ENCODE measurements at places on chromosomes 2 and 18. TPM values are rescaled to one million over a fixed set of nuclear protein-coding genes. Genes with fewer than 3 reads are reported as not detected.

DNA sequence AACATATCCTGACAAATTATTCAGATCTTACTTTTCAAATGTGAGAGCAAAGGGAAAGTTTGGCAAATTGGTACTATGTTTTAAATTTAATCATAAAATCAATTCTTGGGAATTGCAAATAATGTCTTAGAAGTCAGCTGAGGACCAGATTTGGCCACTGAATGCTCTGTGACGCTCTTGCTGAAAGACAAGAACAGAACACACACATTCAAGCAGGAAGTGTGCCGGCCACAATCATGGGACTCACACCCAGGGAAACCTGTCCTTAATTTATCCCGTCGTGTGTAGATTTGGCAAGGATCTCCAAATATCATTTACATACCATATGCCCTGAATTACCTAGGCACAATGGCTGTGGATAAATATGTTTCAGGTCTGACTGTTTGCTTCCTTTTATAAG is 253.1 kb downstream of the TCF4 start:
- DNase-seq, result peak; percentile 73
- H3K27ac ChIP-seq, result no peak overlapping the region
- H3K4me3 ChIP-seq, result no peak overlapping the region
- no peaks in the 10 kb centered on the region for H3K36me3 ChIP-seq

- no peak overlapping the region for H3K27ac ChIP-seq
- DNase-seq, result no peak
- no peak overlapping the region for H3K4me3 ChIP-seq
- no peaks in the 10 kb centered on the region for H3K27me3 ChIP-seq
- no peaks in the 10 kb centered on the region for H3K4me1 ChIP-seq
These were observed 63.3 kb downstream of the KCTD18 start for GRCh38 chr2:200446612-200447011.

- H3K36me3 ChIP-seq, result no peaks in the 10 kb centered on the region
- no peaks in the 10 kb centered on the region for H3K27me3 ChIP-seq
- H3K4me1 ChIP-seq, result peaks cover 14% of the 10 kb centered on the region
- no peak for DNase-seq
- no peak overlapping the region for H3K27ac ChIP-seq
These were observed 61.3 kb upstream of the TXNDC2 start for GRCh38 chr18:9824474-9824832.

The CENPO gene
- total RNA-seq, result 3.6 TPM

The VAPA gene
- total RNA-seq, result 176 TPM

The ZNG1B gene
- 29.1 TPM for total RNA-seq

The PAX3 gene
- 0.60 TPM for total RNA-seq

The LRATD1 gene
- 2.1 TPM for total RNA-seq

DNA sequence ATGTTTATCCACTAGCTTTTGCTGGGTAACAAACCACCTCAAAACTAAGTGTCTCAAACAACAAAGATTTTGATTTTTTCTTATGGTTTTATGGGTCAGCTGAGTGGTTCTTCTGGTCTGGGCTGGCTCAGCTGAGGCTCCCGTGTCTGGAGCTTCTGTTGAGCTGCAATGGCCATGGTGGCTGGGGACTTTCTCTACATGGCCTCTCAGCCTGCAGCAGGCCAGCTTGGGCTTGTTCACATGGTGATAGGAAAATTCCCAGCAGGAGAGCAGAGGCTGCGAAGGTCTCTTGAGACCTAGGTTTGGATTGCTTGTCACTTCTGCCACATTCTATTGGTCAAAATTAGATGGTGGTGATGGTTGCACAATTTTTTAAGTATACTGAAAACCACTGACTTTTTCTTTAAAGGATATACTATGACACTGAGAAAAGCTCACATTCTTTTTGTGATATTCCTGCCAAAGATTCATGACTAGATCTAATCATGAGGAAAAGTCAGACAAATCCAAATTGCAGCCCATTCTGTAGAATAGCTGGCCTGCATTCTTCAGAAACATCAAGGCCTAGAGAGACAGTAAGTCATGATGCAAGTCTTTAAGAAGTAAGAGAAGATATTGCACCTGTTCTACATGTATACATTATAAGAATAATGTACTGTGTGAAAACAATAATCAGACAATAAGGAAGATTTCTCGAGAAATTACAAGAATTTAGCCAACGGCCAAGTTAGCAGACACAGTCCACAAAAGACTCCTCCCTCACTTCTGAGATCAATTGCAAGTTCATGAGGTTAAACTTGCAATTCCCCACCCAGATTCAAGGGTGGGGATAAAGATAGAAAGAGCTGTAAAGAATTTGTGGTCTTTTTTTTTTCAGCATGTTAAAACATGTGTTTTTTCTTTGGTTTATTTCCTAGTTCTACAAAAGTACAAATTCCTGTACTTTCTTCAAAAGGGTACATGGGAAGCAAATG is 35.0 kb upstream of the IL1R2 start:
- H3K4me3 ChIP-seq, result no peak overlapping the region
- H3K4me1 ChIP-seq, result no peaks in the 10 kb centered on the region
- no peaks in the 10 kb centered on the region for H3K27me3 ChIP-seq
- H3K27ac ChIP-seq, result no peak overlapping the region
- no peaks in the 10 kb centered on the region for H3K36me3 ChIP-seq
- no peak for DNase-seq

The NOSTRIN gene
- total RNA-seq, result 45.3 TPM

GRCh38 chr18:41790687-41791086 is 164.3 kb upstream of the PIK3C3 start:
- H3K4me3 ChIP-seq, result no peak overlapping the region
- H3K4me1 ChIP-seq, result no peaks in the 10 kb centered on the region
- no peak for DNase-seq
- no peak overlapping the region for H3K27ac ChIP-seq
- H3K27me3 ChIP-seq, result no peaks in the 10 kb centered on the region

DNA sequence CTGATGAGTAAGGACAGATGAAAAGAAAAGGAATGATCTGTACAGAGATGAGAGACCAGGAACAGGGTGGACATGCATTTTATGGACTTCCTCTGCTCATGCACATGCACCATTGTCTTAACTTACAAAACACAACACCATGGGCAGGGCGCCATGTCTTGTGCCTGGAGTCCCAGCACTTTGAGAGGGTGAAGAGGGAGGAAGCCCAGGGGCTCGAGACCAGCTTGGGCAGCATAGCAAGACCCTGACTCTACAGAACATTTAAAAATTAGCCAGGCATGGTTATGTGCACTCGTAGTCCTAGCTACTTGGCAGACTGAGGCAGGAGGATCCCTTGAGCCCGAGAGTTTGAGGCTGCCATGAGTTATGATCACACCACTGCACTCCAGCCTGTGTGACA is 86.9 kb downstream of the ZFP36L2 start:
- H3K27me3 ChIP-seq, result no peaks in the 10 kb centered on the region
- no peak overlapping the region for H3K4me3 ChIP-seq
- H3K4me1 ChIP-seq, result no peaks in the 10 kb centered on the region
- DNase-seq, result peak; percentile 46

DNA sequence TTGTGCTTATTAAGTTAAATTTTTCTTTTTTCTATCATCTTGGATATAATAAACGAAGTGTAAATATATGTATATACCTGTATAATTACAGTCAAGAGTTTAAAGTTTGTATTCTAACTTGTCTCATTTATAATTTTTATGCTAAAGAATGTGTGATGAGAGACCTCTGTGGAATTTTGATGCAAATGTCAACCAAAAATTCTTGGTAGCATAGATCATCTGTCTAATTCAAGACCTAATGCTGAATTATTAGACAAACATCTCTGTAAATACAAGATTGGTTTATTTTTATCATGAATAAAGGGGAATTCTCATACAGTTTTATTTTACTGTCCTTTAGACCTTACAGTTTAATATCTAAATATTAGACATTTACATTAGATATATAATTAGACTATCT is 149.2 kb upstream of the VWC2L start:
- H3K27me3 ChIP-seq, result no peaks in the 10 kb centered on the region
- H3K4me3 ChIP-seq, result no peak overlapping the region
- no peaks in the 10 kb centered on the region for H3K4me1 ChIP-seq
- no peak overlapping the region for H3K27ac ChIP-seq

- H3K27me3 ChIP-seq, result no peaks in the 10 kb centered on the region
- no peak for DNase-seq
- no peaks in the 10 kb centered on the region for H3K36me3 ChIP-seq
- H3K4me3 ChIP-seq, result no peak overlapping the region
- no peak overlapping the region for H3K27ac ChIP-seq
- no peaks in the 10 kb centered on the region for H3K4me1 ChIP-seq
These were observed 15.4 kb upstream of the SLC9A2 start for GRCh38 chr2:102603904-102604303.

- no peaks in the 10 kb centered on the region for H3K27me3 ChIP-seq
- no peaks in the 10 kb centered on the region for H3K4me1 ChIP-seq
- H3K4me3 ChIP-seq, result no peak overlapping the region
- no peak for DNase-seq
- no peaks in the 10 kb centered on the region for H3K36me3 ChIP-seq
These were observed 12.8 kb upstream of the CCDC85A start for GRCh38 chr2:56170988-56171387.

The PPM1B gene
- 75.6 TPM for total RNA-seq

GRCh38 chr2:78541451-78542267 is 483.8 kb upstream of the REG3G start:
- no peaks in the 10 kb centered on the region for H3K27me3 ChIP-seq
- no peak overlapping the region for H3K4me3 ChIP-seq
- H3K4me1 ChIP-seq, result no peaks in the 10 kb centered on the region
- DNase-seq, result no peak
- H3K36me3 ChIP-seq, result no peaks in the 10 kb centered on the region
- no peak overlapping the region for H3K27ac ChIP-seq

The TMEM178A gene
- total RNA-seq, result 5.0 TPM

- no peaks in the 10 kb centered on the region for H3K4me1 ChIP-seq
- no peak overlapping the region for H3K27ac ChIP-seq
- no peaks in the 10 kb centered on the region for H3K36me3 ChIP-seq
- H3K27me3 ChIP-seq, result no peaks in the 10 kb centered on the region
- H3K4me3 ChIP-seq, result no peak overlapping the region
These were observed 61.8 kb downstream of the RFTN2 start for GRCh38 chr2:197613509-197613987.

The NT5C1B gene
- not detected for total RNA-seq

The C2orf66 gene
- total RNA-seq, result 0.19 TPM

- no peak overlapping the region for H3K27ac ChIP-seq
- no peaks in the 10 kb centered on the region for H3K36me3 ChIP-seq
- H3K4me1 ChIP-seq, result no peaks in the 10 kb centered on the region
- H3K27me3 ChIP-seq, result no peaks in the 10 kb centered on the region
- no peak for DNase-seq
- no peak overlapping the region for H3K4me3 ChIP-seq
These were observed 304.9 kb downstream of the STK39 start for GRCh38 chr2:167942366-167943081.

The EGR4 gene
- not detected for total RNA-seq

The CDK5R2 gene
- not detected for total RNA-seq

DNA sequence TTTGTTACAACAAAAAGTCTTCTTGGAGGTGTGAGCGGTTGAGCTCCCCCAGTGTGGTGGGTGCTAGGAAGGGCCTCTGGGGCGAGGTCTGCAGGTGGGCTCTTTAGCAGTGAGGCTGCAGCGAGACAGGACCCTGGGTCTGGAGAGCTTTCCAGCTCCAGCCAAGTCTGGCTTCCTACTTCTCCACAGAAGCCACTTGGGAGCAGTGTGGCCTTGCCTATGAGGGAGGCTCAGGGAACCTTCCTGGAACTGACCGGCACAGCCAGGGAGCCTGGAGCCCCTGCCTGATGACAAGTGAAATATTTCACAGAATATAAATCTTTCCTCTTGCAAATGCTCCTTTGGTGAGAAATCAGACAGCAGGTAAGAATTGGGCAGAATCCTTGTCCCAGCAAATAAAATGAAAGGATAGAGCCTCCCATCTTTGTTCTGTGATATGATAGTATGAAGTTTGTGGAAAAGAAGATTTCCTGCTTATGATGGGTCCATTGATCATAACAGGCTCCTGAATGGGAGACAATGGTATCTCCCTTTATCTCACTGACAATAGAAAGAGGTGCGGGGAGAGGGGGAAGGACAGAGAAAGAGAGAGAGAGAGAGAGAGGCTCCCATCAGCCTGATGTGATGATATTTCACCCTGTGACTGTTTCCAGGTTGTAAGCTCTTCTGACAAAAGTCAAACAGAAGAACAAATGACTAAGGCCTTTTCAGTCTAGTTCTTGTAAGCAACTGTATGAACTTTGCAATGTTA is 289.8 kb upstream of the SPRED2 start:
- no peaks in the 10 kb centered on the region for H3K36me3 ChIP-seq
- no peak overlapping the region for H3K27ac ChIP-seq
- no peaks in the 10 kb centered on the region for H3K4me1 ChIP-seq
- no peak for DNase-seq

The EFR3B gene
- 1.3 TPM for total RNA-seq

The TRAF3IP1 gene
- total RNA-seq, result 21.0 TPM

DNA sequence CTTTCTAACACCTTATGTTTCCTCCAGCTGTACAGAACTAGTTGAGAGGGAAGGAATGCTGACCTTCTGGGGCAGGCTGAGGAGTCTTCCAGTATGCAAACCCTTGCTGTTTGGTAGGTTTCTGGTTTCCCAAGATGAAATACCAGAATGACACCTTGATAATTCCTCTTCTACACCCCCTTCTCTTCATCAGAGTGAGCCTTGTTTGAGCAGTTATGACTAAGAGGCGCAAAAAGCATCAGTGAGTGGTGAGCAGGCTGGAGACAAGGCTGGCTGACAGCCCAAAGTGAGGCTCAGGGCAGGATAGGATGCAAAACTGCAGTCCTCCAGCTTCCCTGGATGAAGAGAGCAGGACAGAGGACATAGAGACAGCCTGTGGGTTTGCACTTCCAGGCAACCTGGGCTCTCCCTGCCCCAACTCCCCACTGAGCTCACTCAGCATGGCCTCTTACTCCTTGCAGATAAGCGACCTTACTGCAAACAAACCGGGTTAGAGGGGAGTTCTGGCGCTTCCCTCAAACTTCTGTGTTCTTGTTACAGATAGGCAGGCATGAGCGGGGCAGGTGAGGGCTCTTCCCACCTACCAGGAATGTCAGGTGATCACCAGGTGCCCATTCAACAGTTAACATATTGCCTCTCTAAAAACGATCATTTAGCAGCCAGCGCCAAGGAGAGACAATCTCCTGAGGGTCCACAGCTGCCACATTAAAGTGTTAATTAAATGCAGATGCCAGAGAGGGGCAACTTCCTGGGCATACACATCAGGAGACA is 5.4 kb downstream of the MPPE1 start:
- no peaks in the 10 kb centered on the region for H3K27me3 ChIP-seq
- no peak overlapping the region for H3K4me3 ChIP-seq
- no peaks in the 10 kb centered on the region for H3K36me3 ChIP-seq
- no peak overlapping the region for H3K27ac ChIP-seq

The DNAJB2 gene
- total RNA-seq, result 54.4 TPM

DNA sequence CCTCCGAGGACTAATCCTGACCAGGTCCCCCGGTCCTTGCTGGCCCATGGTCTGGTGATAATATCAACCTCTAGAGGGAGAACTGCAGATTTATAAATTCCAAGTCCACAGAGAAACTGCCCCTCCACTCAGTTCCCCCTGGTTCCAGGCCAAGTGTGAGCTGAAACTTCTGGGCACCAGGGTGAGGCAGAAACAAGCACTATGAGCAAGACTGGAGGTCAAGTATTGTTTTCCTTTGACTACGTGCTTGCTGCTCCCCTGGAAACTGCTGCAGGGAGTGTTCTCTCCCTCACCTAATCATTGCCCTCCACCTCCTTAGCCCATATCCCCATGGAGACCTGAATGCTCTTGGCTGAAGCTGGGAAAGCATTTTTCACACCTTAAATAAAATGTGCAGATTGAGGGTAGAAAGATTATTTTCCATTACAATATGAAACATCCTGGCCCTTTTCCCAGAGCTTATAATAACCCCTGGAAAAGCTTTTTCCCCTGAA is 135.2 kb downstream of the RDH14 start:
- H3K27ac ChIP-seq, result no peak overlapping the region
- no peak overlapping the region for H3K4me3 ChIP-seq
- H3K27me3 ChIP-seq, result no peaks in the 10 kb centered on the region

Measured in aorta (tissue), 5 donors.